ENCODE measurements at places on chromosomes 5 and 9.

DNA sequence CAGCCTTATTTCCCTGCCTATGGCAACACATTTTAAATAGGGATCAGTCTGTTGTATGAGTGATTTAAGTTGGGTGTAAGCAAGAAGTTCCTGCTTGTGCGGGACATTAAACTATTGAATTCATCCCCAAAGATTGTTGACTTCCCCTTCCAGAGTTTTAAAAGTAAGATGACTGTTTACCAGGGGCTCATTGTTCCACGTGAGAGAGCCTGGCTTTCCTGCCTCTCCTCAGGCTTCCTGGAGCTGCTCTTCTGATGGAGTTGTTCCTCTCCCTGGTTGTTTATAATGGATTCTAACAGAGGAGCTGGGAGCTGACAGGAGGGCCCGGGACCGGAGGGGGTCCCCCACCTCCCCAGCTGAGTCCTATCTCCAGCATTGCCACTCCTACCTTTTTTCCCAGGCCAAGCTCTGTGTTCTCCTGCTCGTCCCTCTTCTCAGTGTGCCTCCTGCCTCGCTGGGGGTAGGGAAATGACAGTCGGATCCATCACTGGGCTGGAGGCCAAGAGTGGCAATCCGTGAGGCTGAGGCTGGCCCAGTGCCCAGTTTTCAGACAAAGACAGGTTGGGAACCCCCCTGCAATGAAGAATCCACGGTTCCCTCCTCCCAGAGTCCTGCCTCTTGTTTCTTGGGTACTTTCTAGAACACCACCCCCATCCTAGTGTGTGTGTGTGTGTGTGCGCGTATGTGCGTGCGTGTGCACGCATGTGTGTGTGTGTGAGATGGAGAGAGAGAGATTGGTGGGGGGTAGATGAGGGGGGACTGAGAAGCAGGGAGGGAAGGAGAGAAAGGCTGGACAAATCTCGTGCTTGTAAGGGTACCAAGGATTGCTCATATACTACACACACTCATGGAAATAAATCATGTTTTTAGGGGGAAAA, 123.7 kb upstream of the NFIB start:
- H3K27me3 ChIP-seq = no peaks in the 10 kb centered on the region
- peaks cover 10% of the 10 kb centered on the region for H3K4me1 ChIP-seq
- no peak overlapping the region for H3K4me3 ChIP-seq
- no peaks in the 10 kb centered on the region for H3K36me3 ChIP-seq
- DNase-seq = no peak

DNA sequence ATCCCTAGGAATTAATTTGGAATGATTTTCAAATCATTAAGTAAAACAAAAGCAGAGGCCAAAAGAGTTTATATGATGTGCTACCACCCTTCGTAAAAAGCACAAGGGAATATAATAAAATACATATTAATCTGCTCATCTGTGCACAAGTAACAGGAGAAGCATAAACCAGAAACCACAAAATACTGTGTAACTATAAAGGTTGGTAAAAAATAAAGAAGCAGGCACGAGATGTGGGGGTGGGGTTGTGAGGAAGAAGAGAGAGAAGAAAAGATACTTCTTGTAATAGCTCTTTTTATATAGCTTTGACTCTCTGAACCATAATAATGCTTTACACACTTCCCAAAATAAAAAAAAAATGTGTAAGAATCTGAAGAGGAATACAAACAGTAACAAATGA, 214.9 kb upstream of the EFNA5 start:
- DNase-seq = no peak
- H3K27me3 ChIP-seq = no peaks in the 10 kb centered on the region
- no peaks in the 10 kb centered on the region for H3K36me3 ChIP-seq
- no peak overlapping the region for H3K27ac ChIP-seq

DNA sequence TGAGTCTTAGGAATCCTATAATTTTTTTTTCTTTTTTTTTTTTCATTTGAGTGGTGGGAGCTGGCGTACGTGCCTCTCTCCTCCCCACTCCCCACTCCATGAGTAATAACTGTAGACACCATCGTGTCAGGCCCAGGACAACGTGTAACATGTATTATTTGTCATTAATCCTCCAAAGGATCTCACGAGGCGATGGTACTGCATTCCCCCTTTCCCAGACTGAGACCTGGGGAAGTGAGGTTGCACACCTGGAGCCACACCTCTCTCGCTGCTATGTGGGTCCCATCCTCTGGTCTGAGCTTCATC, 6.1 kb upstream of the IER5L start:
- H3K27ac ChIP-seq = no peak overlapping the region
- H3K4me3 ChIP-seq = no peak overlapping the region
- no peak for DNase-seq
- no peaks in the 10 kb centered on the region for H3K36me3 ChIP-seq
- no peaks in the 10 kb centered on the region for H3K27me3 ChIP-seq

DNA sequence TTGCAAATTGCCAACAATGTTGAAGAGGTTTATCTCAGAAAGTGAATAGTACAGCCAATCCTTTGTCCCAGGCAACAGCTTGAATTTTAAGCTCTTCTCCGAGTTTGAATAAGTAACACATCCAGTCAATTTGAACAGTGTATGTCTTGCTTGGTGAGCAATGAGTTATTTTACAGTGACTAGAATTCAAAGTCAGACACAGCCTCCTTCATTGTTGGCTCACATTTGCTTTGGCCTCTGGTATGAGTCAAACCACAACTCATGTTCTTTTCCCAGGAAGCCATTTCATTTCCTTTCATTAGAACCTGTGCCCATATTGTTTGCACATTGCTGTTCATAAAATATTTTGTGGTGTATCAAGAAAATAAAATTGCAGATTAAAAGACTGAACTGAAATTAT, 622.0 kb upstream of the DAB2 start:
- H3K4me1 ChIP-seq = no peaks in the 10 kb centered on the region
- no peak overlapping the region for H3K4me3 ChIP-seq
- H3K36me3 ChIP-seq = no peaks in the 10 kb centered on the region
- no peaks in the 10 kb centered on the region for H3K27me3 ChIP-seq
- peak; percentile 34 for DNase-seq

- DNase-seq = no peak
- H3K27ac ChIP-seq = no peak overlapping the region
- H3K4me3 ChIP-seq = no peak overlapping the region
- H3K4me1 ChIP-seq = no peaks in the 10 kb centered on the region
- no peaks in the 10 kb centered on the region for H3K36me3 ChIP-seq
These were observed 363.2 kb upstream of the SMC2 start for GRCh38 chr9:103730866-103731265.

- no peaks in the 10 kb centered on the region for H3K4me1 ChIP-seq
- H3K4me3 ChIP-seq = no peak overlapping the region
- no peaks in the 10 kb centered on the region for H3K27me3 ChIP-seq
- H3K36me3 ChIP-seq = no peaks in the 10 kb centered on the region
- H3K27ac ChIP-seq = no peak overlapping the region
- no peak for DNase-seq
These were observed 507.6 kb downstream of the CETN3 start for GRCh38 chr5:89901983-89902382.
